Hindlimb muscle (tissue), 1 donor: ENCODE measurements at places on chromosomes 5 and 9. TPM values are rescaled to one million over a fixed set of nuclear protein-coding genes. Genes with fewer than 3 reads are reported as not detected.

The TMEM171 gene
- 0.88 TPM for polyA plus RNA-seq

GRCh38 chr9:35162605-35163315, 951 bp downstream of the UNC13B start:
- no peak for DNase-seq

GRCh38 chr5:180669661-180670060, 20.3 kb upstream of the FLT4 start:
- DNase-seq, result no peak

- DNase-seq, result no peak
Observed at GRCh38 chr9:35237311-35237710, 75.5 kb downstream of the UNC13B start.

GRCh38 chr5:127471211-127471610, 46.2 kb upstream of the PRRC1 start:
- DNase-seq, result no peak

DNA sequence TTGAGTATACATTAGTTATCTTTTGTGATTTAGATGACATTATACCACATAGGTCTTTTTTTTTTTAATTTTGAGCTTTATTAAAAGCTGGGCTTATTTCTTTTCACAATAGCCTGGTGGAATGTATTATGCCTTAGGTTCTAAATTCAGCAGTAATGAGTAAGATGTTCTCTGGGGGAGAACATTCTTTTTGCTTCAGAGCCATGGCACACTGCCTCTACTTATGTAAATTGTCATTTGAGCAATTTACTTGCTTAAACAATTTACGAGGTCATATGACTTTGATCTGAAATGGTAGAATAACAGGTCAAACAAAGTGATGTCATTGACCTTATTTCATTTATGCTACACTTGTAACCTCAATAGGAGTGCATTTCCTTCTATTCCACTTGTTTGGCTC, 154.2 kb downstream of the FOCAD start:
- DNase-seq, result no peak

- no peak for DNase-seq
Observed at GRCh38 chr5:51082741-51083140, 300.5 kb upstream of the ISL1 start.
